ENCODE measurements at places on chromosomes 5 and 9.

- DNase-seq: no peak
Measured at GRCh38 chr9:92562461-92562967, 26.7 kb upstream of the ECM2 start.

- no peak for DNase-seq
Measured at GRCh38 chr5:17748941-17749340, 114.7 kb downstream of the TAF11L14 start.

GRCh38 chr5:140882591-140882899, 621 bp downstream of the PCDHA13 start:
- DNase-seq: no peak

- DNase-seq: no peak
Measured at GRCh38 chr9:90773617-90774016, 28.0 kb upstream of the SYK start.

- no peak for DNase-seq
Measured at GRCh38 chr5:68683632-68684036, 410.2 kb upstream of the SLC30A5 start.

DNA sequence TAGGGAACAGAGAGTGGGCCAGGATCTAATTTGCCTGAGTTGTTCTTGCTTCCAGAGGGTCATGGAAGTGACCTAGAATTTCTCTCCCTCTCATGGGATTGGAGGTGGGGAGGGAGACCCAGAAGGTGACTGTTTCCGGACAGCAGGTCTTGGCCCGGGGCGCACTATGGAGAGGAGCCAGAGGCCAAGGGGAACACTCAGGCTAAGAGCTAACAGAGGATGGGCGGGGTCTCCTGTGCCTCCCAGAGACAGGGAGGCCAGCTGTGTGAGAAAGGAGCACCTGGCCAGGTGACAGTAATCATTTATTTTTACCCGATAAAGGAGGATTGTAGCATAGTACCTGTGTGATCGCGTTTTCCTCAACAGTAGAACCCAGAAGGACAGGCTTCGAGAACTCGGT, 50.9 kb upstream of the ANKH start:
- DNase-seq: no peak

DNA sequence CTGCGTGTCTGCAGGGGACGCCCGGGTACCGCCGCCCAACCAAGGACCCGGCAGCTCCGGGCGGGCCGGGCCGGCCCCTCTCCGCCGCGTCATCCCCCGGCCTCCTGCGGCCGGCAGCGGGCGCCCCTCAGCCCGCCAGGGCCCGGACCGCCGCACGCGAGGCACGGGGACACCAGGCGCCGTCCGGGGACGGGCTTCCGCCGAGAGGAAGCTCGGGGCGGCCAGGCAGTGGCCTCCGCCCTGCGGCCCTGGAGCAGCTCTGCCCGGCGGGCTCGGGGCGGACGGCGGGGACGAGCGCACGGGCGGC, 373 bp downstream of the FBXW5 start:
- DNase-seq: no peak

DNA sequence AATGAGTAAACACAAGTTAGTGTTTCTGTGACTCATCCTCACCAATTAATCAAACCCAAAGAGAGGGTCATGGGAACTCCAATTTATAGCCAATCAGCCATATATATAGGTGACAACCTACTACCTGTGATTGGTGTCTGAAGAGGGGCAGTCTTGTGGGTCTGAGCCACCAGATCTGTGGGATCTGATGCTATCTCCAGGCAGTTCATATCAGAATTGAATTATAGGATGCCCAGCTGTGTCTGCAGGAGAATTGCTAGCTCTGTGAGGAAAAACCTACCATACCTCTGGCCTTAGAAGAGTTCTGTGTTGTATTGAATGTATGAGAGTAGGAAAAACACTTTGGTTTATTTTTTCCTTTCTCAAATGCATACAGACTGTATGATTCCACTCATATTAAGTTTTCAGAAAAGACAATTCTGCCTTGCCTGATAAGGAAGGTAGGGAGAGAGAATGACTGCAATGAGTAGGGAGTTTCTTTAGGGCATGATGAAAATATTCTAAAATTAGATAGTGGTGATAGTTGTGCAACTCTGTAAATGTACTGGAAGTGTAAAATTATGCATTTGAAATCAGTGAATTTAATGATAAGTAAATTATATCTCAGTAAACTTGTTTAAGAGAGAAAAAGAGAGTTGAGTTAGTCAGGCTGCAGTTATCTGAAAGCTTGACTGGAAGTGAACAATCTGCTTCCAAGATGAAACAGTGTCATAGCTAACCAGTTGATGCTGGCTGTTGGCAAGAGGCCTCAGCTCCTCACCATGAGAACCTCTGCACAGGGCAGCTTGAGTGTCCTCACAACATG, 274.9 kb downstream of the AUH start:
- DNase-seq: no peak
